ENCODE measurements at places on chromosomes 3 and 15.

DNA sequence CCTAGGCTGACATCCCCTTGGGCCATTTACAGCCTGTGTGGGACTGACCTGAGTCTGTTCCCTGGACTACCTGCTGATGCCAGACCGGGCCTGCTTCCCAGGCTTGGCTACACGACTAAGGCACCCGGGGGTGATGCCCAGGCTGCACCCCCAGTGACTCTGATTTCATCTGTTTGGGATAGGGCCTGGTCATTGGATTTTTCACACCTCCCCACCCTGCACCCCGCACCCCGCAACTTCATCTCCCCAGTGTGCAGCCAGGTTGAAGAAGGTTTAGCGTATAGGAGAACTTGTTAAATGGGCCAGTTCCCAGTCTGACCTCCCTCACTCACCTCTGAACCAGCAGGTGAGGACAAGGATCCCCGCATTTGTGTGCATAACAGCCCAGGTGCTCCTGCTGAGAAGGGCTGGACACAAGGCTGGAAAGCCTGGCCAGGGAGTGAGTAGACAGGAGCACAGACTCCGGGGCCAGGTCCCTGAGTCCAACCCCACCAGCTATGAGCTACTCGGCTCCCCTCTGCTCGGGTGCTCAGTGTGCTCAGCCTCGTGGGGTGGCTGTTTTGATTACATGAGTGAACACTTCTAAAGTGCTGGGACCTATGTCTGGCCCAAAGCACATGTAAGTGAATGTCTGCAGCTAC is 18.5 kb downstream of the SLC6A20 start:
- no peak for DNase-seq

DNA sequence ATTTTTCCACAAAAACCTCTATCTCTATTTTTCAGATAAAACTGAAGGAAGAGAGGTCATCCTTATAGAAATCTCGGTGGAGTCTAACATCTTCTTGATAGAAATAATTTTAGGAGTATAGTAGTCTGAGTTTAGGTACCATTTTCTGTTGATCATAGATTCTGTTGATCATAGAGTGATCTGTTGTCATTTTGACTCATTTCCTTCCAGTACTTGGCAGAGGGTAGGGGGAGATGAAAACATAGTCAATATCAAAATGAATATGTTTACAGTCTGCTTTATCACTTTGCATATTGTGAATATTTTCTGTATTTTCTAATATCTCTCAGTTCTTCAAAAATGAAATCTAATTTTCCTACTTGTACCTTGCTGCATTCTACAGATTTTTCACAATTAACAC is 353.4 kb downstream of the FEZF2 start:
- peak; percentile 42 for DNase-seq

DNA sequence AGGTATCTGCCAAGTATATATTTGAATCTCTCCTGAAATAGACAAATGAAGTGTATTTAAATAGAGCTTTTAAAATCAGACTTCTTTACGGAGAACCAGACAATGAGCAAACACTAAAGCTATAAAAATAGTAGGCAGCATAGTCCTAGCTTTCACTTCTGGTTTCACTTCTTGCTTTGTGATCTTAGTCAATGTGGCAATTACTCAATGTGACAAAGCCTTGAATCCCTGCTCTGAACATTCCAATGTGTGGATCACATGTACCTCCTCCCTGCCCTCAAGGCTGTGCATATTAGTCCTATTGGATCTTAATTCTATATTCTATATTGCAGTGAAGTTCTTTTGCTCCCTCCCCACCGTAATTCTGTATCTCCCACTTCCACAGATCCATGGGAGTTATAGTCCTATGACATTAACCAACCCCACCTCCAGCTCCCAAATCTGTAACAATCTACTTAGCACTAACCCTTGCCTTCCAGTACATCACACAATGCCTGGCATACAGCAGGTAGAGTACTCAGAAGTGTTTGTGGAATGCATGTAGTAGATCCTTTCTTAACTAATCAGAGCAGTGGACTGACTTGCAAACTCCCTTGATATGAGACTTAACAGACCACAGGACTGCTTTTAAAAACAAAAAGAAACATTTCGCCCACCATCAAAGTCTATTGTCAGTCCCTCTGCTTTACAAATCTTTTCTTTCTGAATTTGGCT is 24.3 kb upstream of the CP start:
- no peak for DNase-seq

DNA sequence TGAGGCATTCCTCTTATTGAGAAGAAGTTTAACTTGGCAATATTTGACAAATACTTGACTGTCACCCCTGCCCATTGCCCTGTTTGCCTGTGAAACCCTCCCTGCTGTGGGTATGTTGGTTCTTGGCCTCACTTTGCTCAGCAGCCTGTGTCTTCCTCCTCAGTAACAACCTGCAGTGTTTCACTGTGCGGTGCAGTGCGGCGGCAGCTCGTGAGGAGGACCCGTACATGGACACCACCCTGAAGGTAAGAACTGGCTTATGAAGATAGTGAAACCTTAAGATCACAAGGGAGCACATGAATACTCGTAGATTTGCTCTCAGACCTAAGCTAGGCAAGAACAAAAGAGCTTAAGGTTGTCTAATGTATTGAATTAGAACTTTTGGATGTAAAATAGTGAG is 21.0 kb downstream of the HPS3 start:
- no peak for DNase-seq

GRCh38 chr15:86201313-86202008 is 121.8 kb downstream of the AGBL1 start:
- no peak for DNase-seq

DNA sequence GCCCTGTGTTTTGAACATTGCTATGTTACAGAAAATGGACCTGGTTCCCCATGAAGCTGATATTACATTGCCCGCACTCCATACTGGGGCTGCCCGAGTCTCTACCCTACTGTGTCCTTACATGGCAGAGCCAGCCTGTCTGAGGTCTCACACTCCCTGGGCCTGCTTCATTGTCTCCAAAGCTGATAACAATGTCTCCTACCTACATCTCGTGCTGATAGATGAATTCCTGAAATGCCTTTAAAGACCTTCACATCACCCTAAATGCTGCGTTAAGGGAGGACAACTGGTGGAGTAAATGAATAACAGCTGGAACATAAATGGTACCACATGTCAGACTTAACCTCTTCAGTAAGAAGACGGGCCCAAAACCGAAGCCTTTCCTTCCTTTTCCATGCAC is 62.9 kb upstream of the PTX3 start:
- DNase-seq = no peak

DNA sequence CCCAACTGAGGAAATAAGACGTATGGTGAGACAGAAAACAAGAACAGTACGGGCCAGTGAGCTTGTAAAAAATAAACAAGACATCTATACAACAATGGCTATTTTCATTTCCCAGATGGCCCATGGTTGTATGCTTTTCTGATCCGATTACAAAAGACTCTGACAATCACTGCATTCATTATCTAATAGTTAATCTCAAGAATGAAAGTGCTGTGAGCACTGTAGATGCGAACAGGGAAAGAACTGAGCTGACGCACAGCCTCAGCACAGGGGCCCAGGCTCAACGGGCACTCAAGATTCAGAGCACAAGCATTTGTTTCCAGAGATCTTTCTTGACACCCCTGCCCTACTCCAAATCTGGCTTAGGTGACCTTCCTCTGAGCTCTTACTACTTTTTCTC is 6.9 kb downstream of the MTMR10 start:
- no peak for DNase-seq

DNA sequence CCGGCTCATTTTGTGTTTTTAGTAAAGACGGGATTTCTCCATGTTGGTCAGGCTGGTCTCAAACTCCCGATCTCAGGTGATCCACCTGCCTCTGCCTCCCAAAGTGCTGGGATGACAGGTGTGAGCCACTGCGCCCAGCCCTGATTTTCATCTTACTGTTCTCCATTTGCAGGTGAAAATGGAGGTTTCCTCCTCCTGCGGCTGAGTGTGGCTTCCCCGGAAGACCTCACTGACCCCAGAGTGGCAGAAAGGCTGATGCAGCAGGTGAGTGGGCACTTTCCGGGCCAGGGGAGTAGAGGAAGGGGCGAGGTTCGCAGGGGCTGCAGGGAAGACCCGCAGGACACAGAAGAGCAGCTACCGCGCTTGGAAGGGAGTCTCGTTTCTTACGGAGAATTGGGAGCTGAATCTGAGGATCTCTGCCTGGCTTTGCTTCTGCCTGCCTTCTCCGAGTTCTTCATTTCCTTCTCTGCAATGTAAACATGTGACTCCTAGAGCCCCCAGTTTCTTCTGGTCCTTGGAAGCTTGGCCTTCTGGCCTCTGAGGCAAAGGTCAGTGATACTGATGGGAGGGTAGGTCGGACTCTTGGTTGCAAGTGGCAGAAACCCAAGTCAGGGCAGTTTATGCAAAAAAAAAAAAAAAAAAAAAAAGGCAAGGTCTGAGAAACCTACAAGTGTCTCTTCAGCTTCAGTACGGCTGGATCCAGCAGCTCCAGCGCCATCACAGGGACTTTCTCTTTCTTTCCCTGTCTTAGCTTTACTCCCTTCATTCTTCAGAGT is 8.9 kb downstream of the MUC20 start:
- DNase-seq = no peak

- no peak for DNase-seq
Observed at GRCh38 chr3:13535905-13536304, 13.0 kb upstream of the FBLN2 start.

GRCh38 chr15:34804113-34804512 is 8.8 kb upstream of the ACTC1 start:
- DNase-seq = no peak

DNA sequence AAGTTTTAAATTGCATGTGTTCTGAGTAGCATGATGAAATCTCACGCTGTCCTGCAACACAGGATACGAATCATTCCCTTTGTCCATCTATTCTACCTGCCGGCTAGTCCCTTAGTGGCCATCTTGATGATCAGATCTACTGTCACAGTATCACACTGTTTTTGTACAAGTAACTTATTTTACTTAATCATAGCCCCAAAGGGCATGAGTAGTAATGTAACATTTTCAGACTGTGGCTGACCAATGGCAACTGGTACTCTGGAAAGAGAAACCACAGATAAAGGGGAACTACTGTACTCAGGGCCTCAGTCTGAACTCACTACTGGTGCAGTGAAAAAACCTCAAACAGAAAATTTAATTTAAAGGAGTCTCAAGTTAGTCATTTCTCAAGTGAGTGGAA is 127.3 kb upstream of the MRPL3 start:
- DNase-seq = no peak

DNA sequence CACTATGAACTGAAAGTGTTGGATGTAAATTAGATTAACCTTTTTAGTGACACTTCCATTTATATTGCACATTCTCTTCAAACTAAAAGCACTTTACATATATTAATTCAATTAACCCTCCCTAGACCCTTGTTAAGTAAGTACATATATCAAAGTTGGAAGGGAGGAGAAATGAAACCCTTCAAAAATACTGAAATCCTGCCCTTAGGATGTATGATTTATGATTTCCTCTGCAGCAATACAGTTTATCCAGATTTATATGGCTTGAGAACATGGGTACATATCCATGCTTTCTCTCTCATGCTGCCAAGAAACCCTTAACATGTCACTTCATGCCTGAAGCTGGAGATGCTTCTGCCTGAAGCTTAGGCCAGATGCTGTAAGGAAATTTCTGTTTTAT is 11.0 kb downstream of the CLSTN2 start:
- DNase-seq = no peak

DNA sequence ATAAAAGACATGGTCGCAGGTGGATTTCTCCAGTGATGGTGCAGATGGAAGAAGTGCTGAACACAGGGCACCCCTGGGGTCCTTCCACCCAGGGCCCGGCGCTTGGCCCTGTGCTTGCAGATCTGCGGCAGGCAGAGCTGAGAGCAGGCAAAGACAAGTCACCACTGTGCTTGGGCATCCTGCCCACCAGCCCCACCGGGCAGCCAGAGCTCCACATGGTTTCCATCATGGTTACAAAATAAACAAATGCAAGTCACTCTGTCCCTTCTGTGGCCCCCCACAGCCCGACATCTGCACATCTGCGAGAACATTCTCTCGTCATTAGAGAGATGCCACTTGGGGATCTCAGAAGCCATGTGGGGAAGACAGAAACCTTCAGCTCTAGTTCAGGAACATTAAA is 37.6 kb upstream of the SFMBT1 start:
- no peak for DNase-seq

DNA sequence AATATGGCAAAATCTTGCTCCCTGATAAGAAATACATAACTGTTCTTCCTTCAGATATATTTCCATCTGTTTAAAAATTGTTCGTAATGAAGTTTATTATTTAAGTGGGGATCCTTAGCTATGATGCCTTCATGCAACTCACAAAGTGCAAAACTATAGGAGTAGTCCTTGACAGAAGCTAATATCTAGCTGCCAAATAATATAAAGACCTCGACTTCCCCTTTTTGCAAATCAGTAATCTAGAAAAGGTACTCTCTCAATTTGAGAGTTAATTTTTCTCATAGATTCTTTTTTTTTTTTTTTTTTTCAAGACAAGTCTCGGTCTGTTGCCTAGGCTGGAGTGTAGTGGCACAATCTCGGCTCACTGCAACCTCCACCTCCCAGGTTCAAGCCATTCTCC is 23.0 kb downstream of the SLTM start:
- no peak for DNase-seq

DNA sequence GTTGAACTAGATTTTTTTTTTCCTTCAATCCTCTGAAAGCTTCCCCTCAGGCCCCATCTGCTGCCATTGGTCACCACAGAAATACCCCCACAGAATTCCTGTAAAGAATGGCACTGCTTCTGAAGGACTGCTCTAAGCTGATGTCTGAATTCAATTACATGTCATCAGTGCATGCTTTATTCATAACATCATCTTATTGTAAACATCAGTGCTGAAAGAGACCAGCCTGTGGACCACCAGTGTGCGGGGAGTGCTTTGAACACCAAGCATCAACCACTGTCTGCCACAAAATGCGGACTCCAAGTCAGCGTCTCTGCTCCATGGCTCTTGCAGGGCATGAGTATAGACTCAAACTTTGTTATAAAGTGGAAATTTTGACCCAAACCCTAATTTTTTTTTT is 11.6 kb downstream of the PHLDB2 start:
- no peak for DNase-seq

- DNase-seq = peak; percentile 54
Observed at GRCh38 chr15:38354315-38354929, 99.5 kb upstream of the FAM98B start.

DNA sequence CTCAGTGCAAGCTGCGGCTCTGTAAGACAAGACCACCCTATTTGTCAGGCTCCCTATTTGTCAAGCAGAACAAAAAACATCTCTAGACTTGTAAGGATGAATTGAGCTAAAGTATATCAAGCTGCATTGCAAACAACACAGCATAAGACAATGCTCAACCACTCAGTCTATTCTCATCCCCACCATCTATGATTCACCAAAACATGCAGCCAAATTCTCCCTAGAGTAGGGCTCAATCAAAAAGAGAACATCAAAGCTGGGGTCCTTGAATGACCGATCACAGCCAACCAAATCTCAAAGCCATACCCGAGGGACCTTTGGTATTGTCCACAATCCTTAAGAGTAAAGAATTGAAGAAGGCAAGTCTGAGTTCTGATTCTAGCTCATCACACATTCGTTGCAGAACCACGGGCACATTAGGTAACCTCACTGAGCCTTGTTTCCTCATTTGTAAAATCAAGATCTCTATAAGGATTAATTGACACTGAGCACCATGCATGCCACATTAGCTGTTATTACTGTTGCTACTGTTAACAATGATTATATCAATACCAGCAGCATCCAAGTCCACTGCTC is 31.2 kb downstream of the RFTN1 start:
- DNase-seq = no peak

GRCh38 chr15:92159906-92160841 is 233.5 kb upstream of the ST8SIA2 start:
- no peak for DNase-seq

GRCh38 chr3:13137941-13138832 is 65.0 kb upstream of the IQSEC1 start:
- DNase-seq = no peak
